ENCODE measurements at places on chromosomes 3 and 15.

DNA sequence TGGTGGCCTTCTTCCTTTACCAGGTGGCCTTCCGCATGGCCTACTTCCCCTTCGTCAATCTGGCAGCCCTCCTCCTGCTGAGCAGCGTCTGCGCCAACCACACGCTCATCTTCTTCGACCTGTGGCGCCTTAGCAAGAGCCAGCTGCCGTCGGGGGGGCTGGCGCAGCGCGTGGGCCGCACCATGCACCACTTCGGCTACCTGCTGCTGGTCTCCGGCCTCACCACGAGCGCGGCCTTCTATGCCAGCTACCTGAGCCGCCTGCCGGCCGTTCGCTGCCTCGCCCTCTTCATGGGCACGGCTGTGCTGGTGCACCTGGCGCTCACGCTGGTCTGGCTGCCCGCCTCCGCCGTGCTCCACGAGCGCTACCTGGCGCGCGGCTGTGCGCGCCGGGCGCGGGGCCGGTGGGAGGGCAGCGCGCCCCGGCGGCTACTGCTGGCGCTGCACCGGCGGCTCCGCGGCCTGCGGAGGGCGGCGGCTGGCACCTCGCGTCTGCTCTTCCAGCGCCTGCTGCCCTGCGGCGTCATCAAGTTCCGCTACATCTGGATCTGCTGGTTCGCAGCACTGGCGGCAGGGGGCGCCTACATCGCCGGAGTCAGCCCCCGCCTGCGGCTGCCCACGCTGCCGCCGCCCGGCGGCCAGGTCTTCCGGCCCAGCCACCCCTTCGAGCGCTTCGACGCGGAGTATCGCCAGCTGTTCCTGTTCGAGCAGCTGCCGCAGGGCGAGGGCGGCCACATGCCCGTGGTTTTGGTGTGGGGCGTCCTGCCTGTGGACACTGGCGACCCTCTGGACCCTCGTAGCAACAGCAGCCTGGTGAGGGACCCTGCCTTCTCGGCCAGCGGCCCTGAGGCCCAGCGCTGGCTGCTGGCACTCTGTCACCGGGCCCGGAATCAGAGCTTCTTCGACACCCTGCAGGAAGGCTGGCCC is 9.9 kb downstream of the DISP2 start:
- peak; percentile 92 for DNase-seq

DNA sequence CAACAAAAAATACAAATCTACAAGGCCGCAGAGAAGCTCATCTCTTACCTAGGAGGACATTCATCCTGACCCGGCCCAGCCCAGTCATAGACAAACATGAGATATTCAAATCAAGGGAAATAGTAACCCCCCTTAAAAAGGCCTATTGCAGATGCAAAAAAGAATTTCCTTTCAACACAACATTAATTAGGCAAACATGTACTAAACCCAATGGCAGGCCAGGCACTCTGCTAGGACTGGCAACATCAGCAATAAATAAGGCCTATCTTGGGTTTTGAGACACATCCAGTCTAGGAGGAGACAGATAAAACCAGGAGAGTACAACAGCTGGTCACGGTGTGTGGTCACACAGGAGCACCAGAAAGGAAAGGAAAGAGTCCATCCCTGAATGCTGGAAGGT is 61.4 kb downstream of the ADCY5 start:
- DNase-seq = no peak

- peak; percentile 50 for DNase-seq
These were observed 4.2 kb upstream of the CHL1 start for GRCh38 chr3:192215-192929.

GRCh38 chr3:73571238-73571794 is 53.4 kb downstream of the PDZRN3 start:
- DNase-seq = no peak

- DNase-seq = no peak
These were observed 839.0 kb downstream of the TUSC7 start for GRCh38 chr3:117548600-117548999.

All from left lung (tissue), 14 donors.